ENCODE measurements at places on chromosomes 1 and 21.

DNA sequence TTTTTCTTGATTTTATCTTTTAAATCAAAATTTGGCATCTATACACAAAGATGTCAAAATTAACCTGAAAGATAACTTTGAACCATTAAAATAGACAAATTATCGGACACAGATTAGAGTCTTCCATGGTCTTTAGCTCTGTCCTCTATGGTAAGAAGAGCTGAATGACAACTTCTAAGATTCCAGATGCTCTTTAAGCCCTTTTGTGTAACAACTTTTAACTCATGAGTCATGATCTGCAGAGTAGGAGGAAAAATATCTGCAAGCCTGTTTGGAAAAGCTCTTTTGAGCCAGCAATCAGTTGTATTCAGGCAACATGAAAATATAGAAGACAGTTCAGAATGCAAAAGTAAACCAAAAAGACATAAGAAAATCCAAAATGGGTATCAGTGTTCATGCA, 37.8 kb downstream of the TTC13 start:
- no peak for DNase-seq

- no peak for DNase-seq
Measured at GRCh38 chr1:99176753-99177152, 87.5 kb upstream of the PLPPR4 start.

GRCh38 chr1:238950784-238951183, 435.6 kb upstream of the CHRM3 start:
- no peak for DNase-seq

- no peak for DNase-seq
Measured at GRCh38 chr1:56977910-56978309, 12.1 kb upstream of the C8B start.

DNA sequence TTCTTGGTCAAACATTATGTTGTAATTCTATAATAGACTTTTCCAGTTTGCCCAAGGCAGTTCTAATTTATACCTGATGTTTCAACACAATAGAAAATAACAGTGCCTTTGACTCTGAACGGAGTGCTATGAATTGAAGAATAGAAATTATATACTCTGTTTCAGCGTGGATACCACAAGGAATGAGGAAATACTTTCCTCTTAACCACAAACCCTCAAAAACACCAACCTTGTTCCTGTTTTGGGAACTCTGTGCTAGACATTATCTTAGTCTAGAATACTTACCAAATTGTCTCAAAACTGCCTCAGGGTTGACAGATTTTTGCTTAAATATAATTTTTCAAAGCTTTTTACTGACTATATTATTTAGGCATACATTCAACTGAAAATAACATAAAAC, 1629.3 kb downstream of the MRPL39 start:
- no peak for DNase-seq

DNA sequence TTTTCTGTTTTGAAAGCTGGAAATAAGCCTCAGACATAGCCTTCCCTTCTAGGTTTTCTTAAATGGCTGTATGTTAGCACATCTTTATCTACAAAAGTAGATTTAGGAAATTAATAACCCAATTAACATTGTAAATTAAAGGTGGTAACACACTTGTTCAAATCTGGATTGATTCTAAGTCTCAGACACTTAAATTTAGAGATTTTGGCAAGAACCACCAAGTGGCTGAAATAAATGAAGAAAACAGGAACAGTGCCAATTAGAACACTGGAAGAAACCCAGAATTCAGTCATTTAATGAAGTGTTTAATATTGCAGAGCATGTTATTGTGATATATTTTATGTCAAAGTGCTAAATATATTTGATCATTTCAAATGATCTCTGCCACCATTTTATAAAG, 628.2 kb downstream of the USP25 start:
- no peak for DNase-seq

DNA sequence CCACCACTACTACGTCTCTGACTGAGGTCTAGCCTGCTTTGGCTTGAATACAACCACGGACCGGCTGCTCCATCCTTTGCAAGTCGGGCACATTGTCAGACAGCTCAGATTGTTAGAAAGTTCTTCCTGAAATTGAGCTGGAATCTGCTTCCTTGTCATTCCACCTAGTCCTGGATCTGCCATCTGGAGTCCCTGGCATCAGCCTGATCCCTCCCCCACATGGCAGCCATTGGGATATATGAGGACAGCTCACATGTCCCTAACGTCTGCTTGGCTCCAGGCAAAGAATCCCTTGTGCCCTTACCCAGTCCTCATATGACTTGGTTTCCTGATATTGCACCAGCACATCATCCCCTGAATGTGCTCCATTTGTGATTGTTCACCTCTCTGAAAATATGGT, 56.3 kb upstream of the SYT6 start:
- DNase-seq: no peak

DNA sequence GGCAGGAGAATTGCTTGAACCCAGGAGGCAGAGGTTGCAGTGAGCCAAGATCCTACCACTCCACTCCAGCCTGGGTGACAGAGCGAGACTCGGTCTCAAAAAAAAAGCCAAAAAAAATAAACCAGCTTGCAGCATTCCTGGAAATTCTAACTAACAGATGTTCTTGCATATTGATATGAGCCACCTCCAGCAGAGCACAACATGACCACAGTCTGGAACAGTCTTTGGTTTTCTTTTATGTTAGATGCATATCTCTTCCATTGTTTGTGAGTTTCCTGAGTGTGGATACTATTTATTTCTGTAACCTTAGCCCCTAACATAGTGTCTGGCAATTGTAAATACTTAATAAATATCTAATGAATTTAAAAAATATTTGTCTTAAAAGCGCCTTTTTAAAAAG, 23.9 kb downstream of the IFNAR1 start:
- no peak for DNase-seq

- no peak for DNase-seq
Measured at GRCh38 chr1:100767176-100767890, 47.8 kb downstream of the VCAM1 start.

- DNase-seq: no peak
Measured at GRCh38 chr1:208061632-208062031, 150.7 kb upstream of the CD34 start.

GRCh38 chr1:217419194-217419551, 211.7 kb downstream of the GPATCH2 start:
- DNase-seq: no peak

DNA sequence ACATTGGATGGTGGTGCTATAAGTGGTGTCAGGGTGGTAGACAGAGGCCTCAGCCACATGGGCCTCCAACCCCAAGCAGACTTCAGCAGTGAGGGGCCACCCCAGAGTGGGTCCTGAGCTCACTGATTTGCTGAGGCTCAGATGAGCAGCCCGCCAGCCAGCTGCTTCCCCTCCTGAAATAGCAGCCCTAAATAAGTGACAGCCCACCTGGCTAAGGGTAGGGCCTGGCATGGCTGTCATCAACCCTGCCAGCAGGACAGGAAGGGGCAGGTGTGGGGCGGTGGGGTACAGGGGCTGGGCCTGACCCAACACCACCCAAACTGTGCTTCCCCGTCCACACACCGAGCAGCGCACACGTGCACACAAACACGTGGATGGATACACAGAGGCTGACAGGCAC, 79.3 kb downstream of the GRIK3 start:
- DNase-seq: no peak

- no peak for DNase-seq
Measured at GRCh38 chr1:45928486-45929205, 125.2 kb downstream of the MAST2 start.

GRCh38 chr1:228270032-228270431, 62.2 kb downstream of the OBSCN start:
- no peak for DNase-seq

DNA sequence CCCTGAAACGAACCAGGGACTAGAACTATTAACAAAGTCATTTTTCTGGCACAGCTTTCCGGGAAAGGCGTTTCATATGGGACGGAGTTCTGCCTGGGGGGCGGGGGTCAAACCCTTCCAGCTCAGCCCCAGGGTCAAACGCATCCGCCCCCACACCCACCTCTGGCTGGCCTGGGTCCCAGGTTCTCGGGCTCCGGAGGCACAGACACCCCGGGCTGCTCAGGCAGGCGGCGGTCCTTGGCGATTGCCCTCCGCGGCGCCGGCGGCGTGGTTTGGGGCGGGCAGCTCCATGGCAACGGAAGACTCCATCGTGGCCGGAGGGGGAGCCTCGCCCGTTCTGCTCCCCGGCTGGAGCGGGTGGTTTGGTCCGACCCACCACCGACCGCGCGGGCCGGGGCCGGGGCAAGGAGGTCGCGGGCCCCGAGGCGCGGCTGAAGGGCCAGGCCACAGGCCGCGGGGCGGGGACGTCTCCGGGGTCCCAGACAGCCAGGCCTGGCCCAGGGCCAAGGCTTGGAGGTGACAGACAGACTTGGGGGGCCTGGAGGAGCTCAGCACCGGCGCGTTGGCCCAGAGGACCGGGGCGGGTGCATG, at the start of gene CFAP74:
Gene CFAP74, minus strand, starts transcription at position 246 of the 591 bp plus-strand sequence. CDS start 12,830 bp downstream, outside the sequence.
- DNase-seq: no peak

GRCh38 chr1:244067893-244068292, 16.8 kb downstream of the ZBTB18 start:
- no peak for DNase-seq

- DNase-seq: no peak
Measured at GRCh38 chr1:153535242-153536011, at the start of gene S100A6. TSS of gene S100A6 (minus strand) at chr1:153535991. CDS start at chr1:153535339, 652 bp downstream.

DNA sequence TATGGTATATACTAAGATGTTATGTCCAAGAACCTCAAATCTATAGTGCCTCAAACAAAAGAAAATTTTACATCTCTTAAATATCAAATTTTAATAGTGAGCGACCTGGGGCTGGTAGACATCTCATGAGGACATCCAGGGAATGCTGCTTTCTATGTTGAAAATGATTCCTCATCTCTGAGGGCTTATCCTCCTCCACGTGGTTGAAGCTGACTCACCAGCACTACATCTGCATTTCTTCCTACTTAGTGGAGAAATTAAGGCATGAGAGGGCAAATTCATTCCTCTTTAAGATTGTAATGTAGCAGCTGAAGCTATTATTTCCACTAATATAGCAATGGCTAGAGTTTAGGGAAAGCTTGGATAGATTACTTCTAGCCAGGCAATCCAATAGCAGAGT, 529.5 kb downstream of the COL11A1 start:
- no peak for DNase-seq

GRCh38 chr21:45962531-45963231, 18.9 kb upstream of the COL6A1 start:
- DNase-seq: no peak

- no peak for DNase-seq
Measured at GRCh38 chr1:26279456-26280332, at the start of gene SH3BGRL3. TSS of gene SH3BGRL3 (plus strand) at chr1:26280086. CDS start at chr1:26280156, 70 bp downstream.

- DNase-seq: no peak
Measured at GRCh38 chr1:93598861-93599439, 82.7 kb downstream of the BCAR3 start.

DNA sequence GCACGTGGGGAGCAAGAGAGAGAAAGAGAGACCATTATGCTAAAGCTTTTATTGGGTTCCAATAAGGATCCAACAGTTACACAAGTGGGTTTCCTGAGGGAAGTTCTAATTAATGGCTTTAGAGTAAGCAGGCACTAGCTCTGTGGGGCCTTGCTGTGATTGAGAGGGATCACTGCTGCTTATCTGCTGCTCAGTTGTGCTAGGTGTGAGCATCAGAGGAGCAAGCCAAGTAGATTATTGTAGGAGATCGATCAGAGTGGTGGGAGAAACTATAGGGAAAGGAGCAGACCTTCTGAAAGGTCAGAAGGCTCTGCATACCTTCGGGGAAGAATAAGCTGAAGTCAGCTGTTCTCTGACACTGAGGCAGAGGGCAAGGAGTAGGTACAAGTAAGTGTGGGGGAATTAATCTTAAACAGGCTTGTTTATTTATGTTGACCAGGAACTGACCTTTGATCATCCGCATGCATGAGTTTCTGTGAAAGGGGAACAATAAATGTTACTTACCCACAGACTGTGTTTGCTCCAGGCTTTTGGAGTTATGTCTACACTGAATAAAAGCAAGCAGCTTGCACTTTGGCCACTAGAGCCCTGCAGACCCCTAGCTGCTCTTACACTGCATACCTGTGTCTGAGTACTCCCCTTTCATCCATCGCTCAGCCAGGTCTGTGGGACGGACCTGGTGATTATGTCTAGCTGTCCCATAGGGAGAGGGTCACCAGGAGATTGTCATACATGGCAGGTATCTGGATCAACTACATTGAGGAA, 89.7 kb downstream of the TNNI3K start:
- no peak for DNase-seq

DNA sequence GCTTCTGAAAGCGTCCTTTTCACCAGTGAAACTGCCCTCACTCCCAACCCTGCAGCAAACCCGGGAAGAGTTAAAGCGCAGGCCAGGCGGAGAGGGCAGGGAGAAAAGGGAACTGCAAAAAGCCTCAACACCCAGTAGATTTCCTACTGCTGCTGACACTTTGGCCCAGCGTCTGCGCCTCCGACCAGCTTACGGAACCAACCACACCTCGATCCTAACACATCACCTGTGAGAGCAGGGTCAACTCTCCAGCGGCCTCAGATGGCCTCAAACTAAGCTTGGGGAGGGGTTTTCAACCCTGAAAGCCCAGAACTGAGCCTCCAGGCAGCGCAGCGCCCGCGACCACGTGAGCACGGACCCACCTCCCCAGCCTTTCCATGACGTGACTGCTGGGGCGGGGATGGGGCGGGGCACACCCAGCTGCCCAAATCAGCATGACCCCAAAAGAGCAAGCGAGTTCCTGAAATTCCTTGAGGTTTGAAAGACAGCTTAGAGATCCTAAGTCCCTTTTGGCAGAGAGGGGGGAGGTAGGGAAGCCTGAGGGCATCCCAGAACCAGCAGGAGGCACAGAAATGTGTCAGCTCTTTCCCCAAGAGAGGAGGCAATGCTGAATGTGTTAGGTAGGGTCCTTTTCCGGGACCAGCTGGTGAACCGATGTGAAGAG, 59.1 kb downstream of the ITPKB start:
- no peak for DNase-seq

- no peak for DNase-seq
Measured at GRCh38 chr21:14321042-14321441, 61.9 kb downstream of the HSPA13 start.

DNA sequence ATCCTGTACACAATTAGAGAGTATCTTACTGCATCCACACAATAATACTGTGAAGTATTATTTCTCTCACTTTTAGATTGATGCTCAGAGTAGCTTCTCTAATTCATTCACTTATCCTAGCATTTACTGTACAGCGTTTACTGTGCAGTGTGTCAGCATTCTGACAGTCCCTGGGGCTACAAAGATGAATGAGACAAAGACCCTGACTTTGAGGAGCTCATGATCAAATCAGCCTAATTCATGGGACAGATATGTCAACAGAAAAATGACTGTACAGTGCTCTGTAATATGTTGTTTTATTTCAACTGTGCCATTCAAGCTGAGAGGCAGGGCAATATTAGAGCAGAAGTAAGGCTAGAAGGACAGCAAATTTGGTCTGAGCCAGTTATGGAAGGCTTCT, 152.5 kb downstream of the ZNF648 start:
- no peak for DNase-seq
